SJSA1 (cell line): ENCODE measurements at places on chromosomes 6 and 20.

- no peak for DNase-seq
These were observed 122.6 kb upstream of the PLCB4 start for GRCh38 chr20:8946036-8946940.

GRCh38 chr20:41050361-41051008 lies 21.9 kb downstream of the TOP1 start:
- peak; percentile 24 for DNase-seq

DNA sequence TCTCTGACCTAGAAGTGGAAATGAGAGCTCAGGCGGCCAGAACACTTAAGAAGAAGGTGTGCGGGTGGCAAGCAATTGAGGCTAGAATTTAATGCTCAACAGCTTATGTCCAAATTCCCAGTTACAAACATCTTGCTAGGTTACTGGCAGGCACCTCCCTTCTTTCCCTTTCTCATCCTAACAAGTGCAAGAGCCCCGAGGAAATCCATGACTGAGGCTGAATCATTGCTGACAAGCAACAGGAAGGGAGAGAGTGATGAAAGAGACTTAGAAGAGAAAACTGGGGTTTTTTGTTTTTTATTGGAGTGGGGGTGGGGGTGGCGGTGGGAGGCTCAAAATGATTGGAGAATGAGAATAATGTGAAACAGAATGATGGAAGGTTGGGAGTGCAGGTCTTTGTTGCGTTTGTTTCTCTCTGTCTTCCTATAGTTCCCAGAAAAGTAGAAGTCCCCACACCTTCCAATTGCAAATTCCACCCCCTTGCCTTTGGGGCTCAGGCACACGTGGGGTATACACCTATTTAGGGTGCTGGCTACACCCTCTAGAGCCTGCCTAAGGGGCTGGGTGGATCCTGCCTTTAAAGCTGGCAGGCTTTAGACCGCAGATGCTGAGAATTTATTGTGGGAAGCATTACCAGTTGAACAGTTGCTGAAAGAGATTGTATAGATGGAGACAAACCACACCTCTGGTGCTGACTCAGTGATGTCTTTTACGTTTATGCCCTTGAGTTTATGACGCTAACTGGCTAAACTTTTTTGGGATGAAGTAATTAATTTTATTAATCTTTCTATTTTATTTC lies 1.4 kb downstream of the FAM83B start:
- DNase-seq = no peak

DNA sequence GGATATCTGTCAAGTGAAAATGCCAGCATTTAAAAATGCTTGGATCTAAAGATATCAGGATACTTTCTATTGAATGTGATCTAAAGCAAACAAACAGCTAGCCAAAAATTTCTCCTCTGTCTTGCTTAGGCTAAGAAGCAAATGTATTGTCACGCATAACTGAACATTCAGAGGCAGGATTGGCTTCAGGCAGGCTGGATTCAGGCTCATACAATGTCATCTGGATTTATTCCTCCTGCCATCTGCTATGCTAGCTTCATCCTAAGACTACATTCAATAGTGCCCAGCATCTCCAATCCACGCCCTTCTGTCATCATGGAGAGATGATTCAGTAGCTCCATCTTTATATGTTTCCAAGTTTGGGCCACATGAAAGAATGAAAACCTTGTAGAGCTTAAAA lies 27.1 kb downstream of the PFDN4 start:
- no peak for DNase-seq

DNA sequence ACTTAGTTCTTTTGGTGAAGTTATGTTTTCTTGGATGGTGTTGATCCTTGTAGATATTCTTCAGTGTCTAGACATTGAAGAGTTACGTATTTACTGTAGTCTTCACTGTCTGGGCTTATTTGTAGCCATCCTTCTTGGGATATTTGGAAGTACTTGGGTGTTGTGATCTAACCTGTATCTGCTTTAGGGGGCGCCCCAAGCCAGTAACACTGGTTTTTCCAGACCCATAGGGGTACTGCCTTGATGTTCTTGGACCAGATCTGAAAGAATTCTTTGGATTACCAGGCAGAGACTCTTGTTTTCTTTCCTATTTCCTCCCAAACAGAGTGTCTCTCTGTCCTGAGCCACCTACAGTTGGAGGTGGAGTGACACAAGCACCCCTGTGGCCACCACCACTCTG lies 309.1 kb upstream of the IMPG1 start:
- no peak for DNase-seq

DNA sequence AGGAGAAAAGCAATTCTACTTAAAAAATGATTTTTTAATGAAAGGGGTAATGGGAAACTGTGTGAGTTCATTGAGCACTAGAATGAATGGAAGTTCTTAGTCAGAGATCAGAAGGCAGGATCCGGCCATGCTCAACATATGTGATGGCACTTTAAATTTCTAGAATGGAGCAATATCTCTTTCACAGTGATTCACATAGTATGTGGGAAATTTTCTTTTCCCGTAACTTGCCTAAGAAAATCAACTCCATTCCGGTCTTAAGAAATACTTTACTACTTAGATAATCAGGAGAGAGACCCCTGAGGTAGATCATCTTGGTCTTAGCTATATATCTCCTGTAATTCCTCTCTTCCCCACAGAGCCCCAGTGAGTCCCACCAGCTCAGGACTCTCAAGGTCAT lies 131.8 kb downstream of the SCML4 start:
- DNase-seq = no peak

DNA sequence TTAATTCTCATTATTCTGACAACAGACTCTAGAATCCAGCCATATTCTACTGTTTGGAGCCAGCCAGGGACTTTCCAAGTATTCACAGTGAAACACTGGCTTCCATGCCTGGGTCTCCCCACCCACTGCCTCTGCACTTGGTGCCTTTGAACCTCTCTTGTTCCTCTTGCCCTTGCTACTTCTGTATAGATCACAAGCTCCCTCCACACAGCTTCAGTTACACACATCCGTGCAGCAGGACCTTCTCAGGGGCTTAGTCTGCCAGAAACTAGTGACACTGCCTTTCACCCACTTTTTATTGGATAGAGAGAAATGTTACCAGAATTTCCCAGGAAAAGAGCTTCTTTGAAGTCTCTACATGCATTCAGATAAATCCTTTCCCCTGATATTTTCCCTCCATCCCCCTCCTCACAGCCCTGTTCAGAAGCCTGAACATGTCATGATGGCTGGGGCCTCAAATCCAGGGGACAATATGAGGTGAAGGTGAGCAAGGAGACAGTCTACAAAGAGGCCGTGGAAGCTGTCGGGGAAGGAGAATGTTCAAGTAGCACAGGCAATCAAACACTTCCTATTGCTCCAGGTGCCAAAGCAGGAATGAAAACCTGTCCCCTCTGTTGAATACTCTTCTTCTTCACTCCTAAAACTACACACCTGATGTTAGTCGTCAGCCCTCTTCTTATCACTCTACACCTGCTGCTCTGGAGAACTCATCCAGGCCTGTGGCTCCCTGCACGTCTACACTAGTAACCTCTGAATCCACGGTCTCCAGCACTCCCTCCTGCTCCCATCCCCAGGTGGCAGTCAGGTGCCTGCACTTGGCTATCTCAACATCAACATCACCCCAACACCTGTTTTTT lies 20.2 kb upstream of the HLA-DOA start:
- DNase-seq = no peak

DNA sequence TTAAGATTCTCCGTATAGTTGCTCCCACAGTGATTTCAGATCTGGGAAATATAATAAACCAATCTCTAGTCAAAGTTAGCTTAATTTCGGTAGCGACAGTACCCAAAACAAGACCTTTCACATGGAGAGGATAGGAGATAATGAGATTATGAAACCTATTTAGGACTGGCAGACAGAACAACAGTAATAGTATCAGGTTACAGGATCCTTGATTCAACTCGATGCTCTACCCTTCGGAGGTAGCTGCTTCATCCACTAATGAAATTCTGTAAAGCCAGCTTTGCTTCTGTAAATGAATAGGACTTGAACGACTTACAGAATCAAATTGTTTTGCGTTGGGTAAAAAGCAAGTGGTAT lies 534 bp upstream of the AKIRIN2 start:
- no peak for DNase-seq

- peak; percentile 82 for DNase-seq
These were observed 294.0 kb downstream of the ADGB start for GRCh38 chr6:146892613-146893401.

- DNase-seq = no peak
These were observed 5.2 kb downstream of the ZNF341 start for GRCh38 chr20:33736962-33737361.

GRCh38 chr20:16158976-16159286 lies 414.3 kb downstream of the KIF16B start:
- DNase-seq = no peak

- DNase-seq = peak; percentile 87
These were observed 222.8 kb downstream of the UST start for GRCh38 chr6:148969603-148970061.

- no peak for DNase-seq
These were observed 2.1 kb downstream of the GOPC start for GRCh38 chr6:117600008-117600743.

- no peak for DNase-seq
These were observed 65.9 kb downstream of the PHF20 start for GRCh38 chr20:35837577-35838195.
